ENCODE measurements at places on chromosomes 4 and X.

- DNase-seq, result peak; percentile 25
These were observed 192.8 kb downstream of the SLC7A11 start for GRCh38 chr4:138049355-138049754.

- peak; percentile 12 for DNase-seq
These were observed 13.4 kb downstream of the PDE5A start for GRCh38 chr4:119615068-119615719.

DNA sequence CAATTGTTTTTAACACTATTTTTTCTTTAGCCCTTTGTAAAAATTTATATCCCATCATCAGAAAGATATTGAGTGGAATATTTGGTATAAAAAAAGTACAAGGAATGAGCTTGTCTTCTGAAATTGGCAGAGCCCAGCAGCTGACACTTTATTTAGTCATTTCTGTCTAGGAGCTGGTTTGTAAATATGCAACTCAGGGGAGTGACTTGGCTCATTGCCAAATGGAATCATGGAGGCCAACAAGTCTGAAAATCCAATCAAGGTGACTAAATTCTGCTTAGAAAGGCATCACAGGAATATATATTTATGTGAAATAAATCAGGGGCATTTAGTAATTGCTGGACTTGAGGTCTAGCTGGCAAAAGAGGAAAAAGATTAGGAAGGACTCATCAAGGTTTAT, 74.4 kb downstream of the OTC start:
- DNase-seq, result peak; percentile 34

GRCh38 chr4:244471-244870, 60.8 kb downstream of the ZNF732 start:
- DNase-seq, result no peak

DNA sequence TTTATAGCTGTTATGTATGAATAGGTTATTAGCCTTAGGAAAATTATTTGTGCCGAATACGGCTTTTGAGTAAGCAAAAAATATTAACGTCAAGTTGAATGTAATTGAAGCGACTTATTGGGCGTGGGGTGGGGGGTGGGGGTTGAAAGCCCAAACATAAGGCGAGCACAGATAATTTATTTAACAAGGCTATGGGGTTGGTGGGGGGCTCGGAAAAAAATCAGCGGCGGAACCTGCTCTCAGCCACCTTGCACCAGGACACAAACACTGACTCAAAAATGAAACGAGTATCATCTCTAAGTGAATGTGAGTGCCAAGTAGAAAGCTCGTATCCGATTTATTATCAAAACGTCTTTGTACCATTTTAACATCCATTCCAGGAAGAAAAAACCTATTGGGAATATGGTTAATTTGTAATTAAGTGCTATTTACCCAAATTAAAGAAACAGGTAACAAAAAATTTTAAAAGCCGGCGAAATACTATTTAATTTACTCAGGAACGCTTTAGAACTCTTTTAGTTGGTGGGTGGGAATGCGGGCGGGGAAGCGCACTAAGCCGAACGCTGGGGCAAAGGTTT, 902 bp upstream of the LARP1B start:
- DNase-seq, result no peak

- DNase-seq, result no peak
These were observed 16.4 kb upstream of the ACE2 start for GRCh38 chrX:15617111-15617510.

- no peak for DNase-seq
These were observed 237.0 kb downstream of the IDS start for GRCh38 chrX:149267878-149268813.

GRCh38 chr4:169147191-169147590, 123.6 kb downstream of the SH3RF1 start:
- DNase-seq, result peak; percentile 27

- no peak for DNase-seq
These were observed 3.1 kb downstream of the NKX1-1 start for GRCh38 chr4:1403177-1403583.

DNA sequence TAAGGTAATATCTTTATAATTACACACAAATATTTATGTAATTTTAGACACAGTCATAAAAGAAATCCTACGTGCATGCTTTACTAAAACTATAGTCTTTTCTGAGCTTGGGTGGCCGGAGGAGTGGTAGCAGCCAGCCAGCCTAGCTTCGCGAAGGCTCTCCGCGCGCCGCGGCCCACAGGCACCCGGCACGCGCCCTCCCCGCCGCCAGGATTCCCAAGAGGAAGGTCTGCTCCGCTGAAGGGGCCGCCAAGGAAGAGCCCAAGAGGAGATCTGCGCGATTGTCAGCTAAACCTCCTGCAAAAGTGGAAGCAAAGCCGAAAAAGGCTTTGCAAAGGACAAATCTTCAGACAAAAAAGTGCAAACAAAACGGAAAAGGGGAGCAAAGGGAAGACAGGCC, 8.7 kb upstream of the PJA1 start:
- no peak for DNase-seq

- DNase-seq, result no peak
These were observed 21.0 kb downstream of the COL4A6 start for GRCh38 chrX:108417257-108417656.

- DNase-seq, result peak; percentile 39
These were observed 210.7 kb downstream of the MAML3 start for GRCh38 chr4:139943277-139943676.

DNA sequence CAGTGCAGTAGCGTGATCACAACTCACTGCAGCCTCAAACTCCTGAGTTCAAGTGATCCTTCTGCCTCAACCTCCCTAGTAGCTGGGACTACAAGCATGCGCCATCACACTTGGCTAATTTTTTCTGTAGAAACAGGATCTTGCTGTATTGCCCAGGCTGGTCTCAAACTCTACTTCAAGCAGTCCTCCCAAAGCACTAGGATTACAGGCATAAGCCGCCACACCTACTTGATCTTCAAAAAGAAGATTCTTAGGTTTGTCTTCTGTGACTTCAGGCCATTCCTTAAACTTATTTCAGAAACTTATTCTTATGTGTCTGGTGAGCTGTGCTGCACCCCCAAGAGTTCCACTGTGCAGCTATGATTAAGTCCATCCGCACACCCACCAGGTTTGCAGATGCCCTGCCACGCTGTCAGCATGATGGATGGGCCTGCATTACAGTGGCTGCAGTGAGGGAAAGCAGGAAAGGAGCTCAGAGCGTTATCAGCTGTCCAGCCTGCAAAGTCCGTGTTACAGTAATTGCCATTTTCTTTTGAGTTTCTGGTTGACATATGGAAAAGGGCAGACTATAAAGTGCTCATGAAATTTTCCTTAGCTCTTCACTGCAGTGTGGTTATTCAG, 146.6 kb downstream of the AASDH start:
- peak; percentile 69 for DNase-seq

- DNase-seq, result no peak
These were observed 8.1 kb downstream of the COQ2 start for GRCh38 chr4:83276299-83277040.

DNA sequence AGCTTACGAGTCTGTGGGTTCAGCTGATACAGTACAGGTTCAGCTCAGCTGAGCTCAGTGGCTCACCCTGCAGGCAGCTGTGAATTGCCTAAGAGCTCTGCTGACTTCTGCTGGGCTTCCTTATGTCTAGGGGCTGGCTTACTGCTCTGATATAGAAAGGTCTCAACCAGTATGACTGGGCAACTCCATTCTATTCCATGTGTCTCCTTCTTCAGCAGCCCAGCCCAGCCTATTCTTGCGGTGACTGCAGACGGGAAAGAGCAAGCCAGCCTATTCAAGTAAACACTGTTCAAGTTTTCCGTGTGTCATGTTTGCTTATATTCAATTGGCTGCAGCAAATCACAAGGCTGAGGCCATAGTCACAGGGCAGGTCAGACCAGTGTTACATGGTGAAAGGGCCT, 615.4 kb upstream of the ZFP42 start:
- DNase-seq, result no peak

GRCh38 chr4:954211-955020, 19.0 kb downstream of the DGKQ start:
- no peak for DNase-seq

GRCh38 chr4:174262624-174263444, 20.6 kb downstream of the FBXO8 start:
- DNase-seq, result no peak

DNA sequence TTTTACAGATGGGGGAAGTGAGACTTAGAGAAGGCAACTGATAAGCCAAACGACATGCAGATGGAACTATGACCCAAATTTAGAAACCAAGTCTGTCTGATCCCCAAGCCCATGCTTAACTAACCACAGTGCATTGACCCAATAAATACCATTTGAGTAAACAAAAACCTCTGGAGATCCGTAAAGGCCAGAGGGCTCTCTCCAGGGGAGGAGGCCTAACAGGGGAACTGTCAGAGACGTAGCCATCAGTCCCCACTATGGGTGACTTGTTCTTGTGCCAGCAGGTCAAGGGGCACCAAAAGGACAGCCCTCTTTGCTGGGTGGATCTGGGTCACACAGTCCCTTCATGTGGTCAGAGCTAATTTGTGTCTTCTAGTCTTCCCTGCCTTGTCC, 420.2 kb downstream of the BCOR start:
- DNase-seq, result no peak

GRCh38 chrX:111444881-111445280, 32.9 kb upstream of the DCX start:
- no peak for DNase-seq

DNA sequence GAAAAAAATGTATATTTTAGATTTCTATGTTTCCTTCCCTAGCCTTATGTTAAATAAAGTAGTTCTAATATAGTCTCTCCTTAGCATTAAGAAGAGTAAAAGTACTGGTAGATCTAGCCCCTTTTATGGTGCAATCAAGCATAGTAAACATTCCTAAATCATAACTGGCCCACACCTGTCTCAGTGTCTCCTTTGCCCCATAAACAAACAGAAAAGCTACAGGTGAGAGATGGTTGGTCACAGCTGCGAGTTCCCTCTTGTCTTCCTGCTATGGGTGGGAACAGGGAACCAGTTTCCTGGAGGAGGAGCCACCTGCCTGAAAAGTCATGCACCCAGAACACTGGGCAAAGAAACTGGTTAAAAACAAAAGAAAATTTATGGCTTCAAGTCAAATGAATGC, 16.6 kb downstream of the SOWAHB start:
- no peak for DNase-seq

DNA sequence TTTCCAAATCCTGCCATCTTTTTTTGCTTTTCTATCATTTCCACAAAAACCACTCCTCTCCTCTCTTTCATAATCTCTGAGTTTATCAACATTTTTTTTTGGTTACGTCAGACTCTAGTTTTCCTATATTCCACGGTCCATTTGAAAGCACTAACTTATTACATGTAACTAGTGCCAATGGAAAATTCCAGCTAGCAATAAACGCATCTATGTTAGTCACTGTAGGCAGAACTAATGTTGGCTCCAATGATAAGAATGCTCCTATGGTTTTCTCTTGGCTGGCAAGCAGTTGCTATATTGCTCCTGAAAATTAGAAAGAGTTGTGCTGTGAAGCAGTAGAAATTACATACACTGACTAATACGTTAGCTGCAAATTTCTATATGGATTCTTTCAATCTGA, 634.6 kb upstream of the FTHL17 start:
- peak; percentile 34 for DNase-seq

DNA sequence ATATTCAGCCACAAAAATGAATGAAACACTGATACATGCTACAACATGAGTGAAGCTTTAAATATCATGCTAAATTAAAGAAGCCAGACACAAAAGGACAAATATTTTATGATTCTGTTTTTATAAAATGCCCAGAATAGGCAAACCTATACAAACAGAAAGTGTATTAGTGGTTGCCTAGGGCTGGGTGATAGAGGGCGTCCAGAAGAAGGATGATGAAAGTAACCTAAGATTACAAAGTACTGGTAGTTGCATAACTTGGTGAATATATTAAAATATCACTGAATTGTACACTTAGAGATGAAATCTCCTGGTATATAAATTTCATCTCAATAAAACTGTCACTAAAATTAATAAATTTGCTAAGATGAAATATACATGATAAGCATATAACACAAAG, 67.5 kb downstream of the FBXW7 start:
- DNase-seq, result no peak

DNA sequence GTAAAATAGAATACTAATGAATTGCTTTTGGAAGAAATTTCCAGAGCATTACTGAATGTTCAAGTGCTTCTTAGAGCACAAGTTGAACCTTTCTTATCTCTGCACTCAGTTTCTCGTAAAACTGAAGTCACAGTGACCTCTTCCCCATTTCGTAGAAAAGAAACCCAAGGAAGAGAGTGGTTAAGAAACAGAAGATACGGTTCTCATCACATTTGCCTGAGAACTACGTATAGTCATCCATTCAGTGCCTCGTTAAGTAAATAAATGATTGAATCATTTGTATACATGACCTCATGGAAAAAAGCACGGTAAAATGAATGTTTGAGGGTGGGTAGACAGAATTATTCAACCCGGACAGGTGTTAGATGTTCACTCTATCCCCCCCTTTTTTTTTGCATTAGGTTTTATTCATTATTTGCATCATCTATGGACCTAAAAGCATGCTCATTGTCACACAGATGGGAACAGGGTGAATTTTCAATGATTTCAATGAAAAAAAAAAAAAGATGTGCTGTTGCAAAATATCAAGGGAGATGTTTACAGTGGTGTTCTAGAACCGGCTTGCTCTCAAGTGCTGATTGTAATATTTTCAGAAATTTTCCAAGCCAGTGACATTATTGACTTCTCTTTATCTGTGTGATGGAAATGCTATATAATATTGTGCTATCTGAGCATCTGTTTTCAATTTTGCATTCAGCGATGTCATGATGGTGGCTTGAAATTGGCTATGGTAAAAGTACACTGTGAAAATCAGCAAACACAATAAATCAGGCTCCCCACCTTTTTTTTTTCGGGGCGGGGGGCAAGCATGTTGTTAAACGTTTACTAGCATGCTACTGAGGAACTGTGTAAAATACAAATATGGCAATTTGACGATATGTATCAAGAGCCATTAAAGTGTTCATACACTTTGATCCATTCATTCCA, 4.3 kb downstream of the RHOH start:
- no peak for DNase-seq

DNA sequence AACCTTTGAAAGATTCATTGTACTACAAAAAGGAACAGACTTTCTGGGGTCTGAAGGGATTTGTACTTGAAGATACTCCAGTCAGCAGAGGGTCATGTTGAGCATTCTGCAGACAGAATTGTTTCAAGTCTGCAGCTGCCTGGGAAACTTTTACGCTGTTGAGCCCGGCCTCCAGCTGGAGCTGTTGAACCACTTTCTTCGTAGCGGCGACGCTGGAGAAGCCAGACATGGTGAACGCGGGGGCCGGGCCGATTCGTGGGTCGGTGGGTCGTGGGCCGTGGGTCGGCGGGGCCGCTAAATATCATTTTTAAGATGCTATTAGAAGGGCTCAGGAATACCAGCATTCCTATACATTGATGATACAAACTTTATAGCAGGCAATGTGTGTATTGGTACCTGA, 12.0 kb upstream of the RTL9 start:
- DNase-seq, result no peak

DNA sequence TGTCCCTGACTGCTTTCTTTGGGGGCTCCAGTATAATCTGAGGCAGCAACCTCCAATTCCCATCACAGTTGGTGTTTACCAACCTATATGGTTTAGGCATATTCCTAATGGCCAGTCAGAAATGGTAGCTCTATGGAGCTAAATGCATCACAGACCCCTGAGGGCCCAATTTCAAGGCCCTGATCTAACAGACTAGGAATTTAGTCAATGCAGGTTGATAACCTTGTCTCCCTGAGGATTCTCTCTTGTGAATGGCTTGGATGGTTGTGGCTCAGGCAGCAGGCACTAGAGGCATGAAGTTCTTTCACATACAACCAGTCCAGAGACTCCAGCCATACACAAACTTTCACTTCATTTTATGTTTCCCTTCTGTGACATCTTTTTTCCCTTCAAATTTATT, 59.4 kb downstream of the TMPRSS11F start:
- DNase-seq, result no peak

GRCh38 chr4:173235050-173235449, 66.4 kb downstream of the GALNT7 start:
- no peak for DNase-seq

- DNase-seq, result peak; percentile 36
These were observed 71.7 kb downstream of the FANCB start for GRCh38 chrX:14801136-14801535.
